Effector memory CD8-positive, alpha-beta T cell (primary cell): ENCODE measurements at places on chromosomes 12 and 14.
A peak's percentile ranks its signal among the peaks of the same experiment; 100 is the strongest.

GRCh38 chr12:111761706-111762105, 5.0 kb upstream of the ALDH2 start:
- H3K4me3 ChIP-seq = no peak overlapping the region
- peaks cover 52% of the 10 kb centered on the region for H3K27me3 ChIP-seq
- no peaks in the 10 kb centered on the region for H3K36me3 ChIP-seq
- no peak for DNase-seq

DNA sequence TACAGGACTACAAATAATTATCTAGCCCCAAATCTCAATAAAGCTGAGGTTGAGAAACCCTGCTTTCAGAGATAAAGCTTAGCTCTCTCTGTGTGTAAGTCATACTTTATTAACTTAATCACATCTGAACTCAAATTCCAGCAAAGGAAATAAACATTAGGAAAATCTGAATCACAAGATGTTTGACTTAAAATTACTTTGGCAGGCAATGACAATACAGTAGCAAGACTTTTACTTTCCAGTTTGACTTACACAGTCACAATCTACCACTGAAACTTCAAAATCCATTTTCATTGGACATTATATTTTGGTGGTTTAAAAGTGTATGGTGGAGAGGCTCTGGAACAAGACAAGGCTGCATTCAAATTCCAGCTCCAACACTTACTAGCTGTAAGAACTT, 11.4 kb downstream of the TMEM116 start:
- peak overlapping the region; percentile 81 for H3K27ac ChIP-seq
- peaks cover 3% of the 10 kb centered on the region for H3K36me3 ChIP-seq
- DNase-seq = no peak

DNA sequence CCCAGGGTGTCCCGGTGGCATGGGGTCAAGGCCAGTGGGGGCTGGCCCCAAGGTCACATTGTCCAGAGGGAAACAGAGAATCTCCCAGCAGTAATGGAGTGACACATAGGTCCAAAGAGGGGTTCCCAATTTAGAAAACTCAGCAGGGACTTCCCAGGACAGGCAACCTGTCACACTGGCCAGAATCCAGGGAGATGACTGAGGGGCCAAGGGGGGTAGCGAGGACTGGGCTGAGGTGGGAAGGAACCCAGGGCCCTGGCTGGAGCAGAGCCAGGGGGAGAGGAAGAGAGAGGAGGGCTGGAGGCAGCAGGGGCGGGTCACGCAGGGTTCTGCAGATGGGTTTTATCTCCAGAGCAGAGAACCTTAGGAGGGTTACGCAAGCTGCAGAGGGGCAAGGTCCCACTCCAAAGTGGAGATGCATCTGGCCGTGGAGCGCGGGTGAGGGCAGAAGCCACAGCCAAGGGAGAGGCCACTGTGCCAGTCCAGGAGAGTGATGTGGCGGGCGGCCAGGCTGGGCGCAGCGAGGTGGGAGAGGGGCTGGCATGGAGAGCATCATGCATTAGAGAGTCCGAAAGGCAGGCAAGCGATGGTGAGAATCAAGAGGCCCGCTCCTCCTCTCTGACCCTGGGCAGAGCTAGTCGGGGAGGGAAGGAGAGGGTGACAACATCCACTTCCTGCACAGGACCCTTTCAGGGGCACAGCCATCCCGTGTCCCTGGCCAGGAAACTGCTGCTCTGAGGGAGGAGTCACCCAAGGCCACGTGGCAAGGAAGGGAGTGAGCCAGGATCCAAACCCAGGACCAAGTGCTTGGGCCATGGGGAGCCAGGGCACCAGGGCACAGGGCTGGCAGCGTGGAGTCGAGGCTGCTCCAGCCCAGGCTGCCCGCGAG, 29.0 kb downstream of the NCOR2 start:
- H3K27me3 ChIP-seq = no peaks in the 10 kb centered on the region
- H3K4me3 ChIP-seq = no peak overlapping the region
- peaks cover 27% of the 10 kb centered on the region for H3K4me1 ChIP-seq
- no peak for DNase-seq
- H3K36me3 ChIP-seq = peaks cover 3% of the 10 kb centered on the region
- peak overlapping the region; percentile 83 for H3K27ac ChIP-seq

DNA sequence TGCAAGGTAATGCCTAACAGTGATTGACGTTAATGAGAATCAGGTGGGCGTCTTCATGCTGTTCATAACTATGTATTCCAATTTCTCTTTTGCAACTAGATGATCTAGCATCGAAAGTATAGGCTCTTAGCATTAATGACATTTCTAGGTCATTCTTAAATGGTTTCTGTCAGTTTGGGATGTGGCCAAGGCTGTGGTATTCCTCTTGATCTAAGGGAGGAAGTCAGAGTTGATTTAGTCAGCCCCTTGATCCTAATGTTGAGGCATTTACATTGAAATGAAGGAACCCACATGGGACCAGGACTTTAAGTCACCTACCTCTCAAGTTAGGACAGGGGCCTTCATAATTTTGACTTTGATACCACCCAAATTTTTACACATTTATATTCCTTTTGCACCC, 448.1 kb downstream of the NPAS3 start:
- DNase-seq = no peak
- H3K4me1 ChIP-seq = no peaks in the 10 kb centered on the region
- no peaks in the 10 kb centered on the region for H3K36me3 ChIP-seq
- H3K27ac ChIP-seq = no peak overlapping the region
- no peaks in the 10 kb centered on the region for H3K27me3 ChIP-seq

GRCh38 chr12:119406811-119407210, 72.3 kb downstream of the CCDC60 start:
- no peaks in the 10 kb centered on the region for H3K36me3 ChIP-seq
- DNase-seq = no peak
- no peak overlapping the region for H3K27ac ChIP-seq
- no peak overlapping the region for H3K4me3 ChIP-seq
- no peaks in the 10 kb centered on the region for H3K4me1 ChIP-seq

DNA sequence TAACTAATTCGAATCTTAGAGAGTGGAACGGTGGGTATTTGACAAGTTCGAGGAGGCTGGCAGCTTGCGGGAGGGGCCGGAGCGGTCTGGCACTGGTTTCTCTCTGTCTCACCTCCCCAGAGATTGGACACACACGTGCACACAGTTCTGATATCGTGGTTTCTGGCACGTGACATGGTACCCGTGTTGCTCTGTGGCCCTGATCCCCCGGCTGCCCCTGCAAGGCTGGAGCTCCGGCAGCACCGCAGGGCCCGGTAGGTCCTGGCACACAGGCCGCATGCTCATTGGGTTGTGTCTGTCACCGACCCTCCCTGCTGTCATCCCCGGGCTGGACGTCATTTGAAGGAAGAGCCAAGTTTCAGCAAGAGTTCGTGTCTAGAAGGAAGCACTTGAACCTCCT, 82.7 kb downstream of the PPP2R5C start:
- H3K27ac ChIP-seq = peak overlapping the region; percentile 71
- peaks cover 70% of the 10 kb centered on the region for H3K4me1 ChIP-seq
- H3K27me3 ChIP-seq = no peaks in the 10 kb centered on the region
- DNase-seq = no peak
